Cerebellum (tissue), 4 donors: ENCODE measurements at places on chromosomes 6 and 20. TPM values are rescaled to one million over a fixed set of nuclear protein-coding genes. Genes with fewer than 3 reads are reported as not detected.
A peak's percentile ranks its signal among the peaks of the same experiment; 100 is the strongest.

TINAG gene
- not detected for total RNA-seq

HIVEP2 gene
- 31.3 TPM for total RNA-seq

DST gene
- total RNA-seq: 383 TPM

TMEM200A gene
- total RNA-seq: 12.0 TPM

SFTA2 gene
- not detected for total RNA-seq

SIRPB2 gene
- 1.00 TPM for total RNA-seq

MARCKS gene
- 251 TPM for total RNA-seq

SLC32A1 gene
- total RNA-seq: 13.7 TPM

TRAPPC3L gene
- total RNA-seq: not detected

ULBP3 gene
- 4.2 TPM for total RNA-seq

FAM209B gene
- total RNA-seq: not detected

HRH3 gene
- 1.7 TPM for total RNA-seq

MRPS18B gene
- 51.7 TPM for total RNA-seq

TP53TG5 gene
- not detected for total RNA-seq

SRF gene
- 8.2 TPM for total RNA-seq

MAPK13 gene
- total RNA-seq: 3.5 TPM

GRCh38 chr6:79614326-79615305, 16.5 kb upstream of the SH3BGRL2 start:
- no peak for DNase-seq

GRCh38 chr20:50909413-50909812, 21.8 kb downstream of the ADNP start:
- DNase-seq: no peak

DNA sequence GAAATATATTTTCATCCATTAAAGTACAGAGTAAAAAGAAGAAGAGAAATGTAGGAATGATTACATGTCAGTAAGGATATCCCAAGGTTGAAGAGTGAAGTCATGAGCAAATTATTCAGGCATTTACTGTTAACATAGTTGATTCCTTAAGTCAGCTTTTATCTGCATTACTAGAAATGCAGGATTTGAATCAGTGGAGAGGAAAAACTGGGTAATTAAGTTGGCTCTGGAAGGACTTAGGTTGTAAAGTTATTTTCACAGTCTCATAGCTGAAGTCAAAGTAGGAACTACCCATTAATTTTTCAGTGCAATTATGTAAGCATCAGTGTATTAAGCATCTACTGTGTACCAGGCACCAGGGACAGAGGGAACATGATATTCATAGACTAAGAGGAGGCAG, 7.8 kb downstream of the NAA20 start:
- no peak for DNase-seq

DNA sequence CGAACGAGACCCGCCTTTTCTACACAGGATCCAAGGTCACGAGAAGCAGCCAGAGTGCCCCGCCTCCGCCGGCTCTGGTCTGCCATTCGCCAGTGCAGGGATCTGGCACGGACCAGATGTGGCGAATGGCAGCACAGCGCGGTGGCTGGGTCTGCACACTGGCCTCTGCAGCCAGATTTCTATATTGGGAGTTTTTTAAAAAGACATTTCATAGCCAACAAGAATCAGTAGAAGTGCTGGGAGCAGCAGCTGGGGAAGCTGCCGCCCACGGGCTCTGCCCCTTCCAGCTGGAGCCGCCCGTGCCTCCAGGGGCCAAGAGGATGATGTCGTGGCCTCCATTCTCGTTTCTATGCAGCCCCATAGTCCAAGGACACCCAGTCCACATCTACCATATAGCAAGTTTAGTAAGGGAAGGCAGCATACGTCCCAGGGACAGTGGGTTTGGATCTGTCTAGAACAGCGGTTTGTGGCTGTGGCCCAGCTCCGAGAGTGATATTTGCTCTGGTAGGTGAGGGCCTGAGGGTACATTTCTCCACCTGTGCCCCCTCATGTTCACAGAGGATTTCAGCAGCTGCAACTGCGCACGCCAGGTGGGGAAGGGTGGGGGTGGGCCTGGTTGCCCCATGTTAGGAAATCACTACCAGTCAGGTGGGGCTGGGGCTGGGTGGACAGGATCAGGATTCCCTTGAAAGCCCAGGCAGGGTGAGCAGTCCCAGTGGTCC, 333.7 kb downstream of the ZFAND3 start:
- DNase-seq: no peak

- no peak for DNase-seq
Observed at GRCh38 chr6:66103954-66104353, 396.9 kb upstream of the EYS start.

- no peak for DNase-seq
Observed at GRCh38 chr6:22133357-22133756, 163.5 kb downstream of the PRL start.

DNA sequence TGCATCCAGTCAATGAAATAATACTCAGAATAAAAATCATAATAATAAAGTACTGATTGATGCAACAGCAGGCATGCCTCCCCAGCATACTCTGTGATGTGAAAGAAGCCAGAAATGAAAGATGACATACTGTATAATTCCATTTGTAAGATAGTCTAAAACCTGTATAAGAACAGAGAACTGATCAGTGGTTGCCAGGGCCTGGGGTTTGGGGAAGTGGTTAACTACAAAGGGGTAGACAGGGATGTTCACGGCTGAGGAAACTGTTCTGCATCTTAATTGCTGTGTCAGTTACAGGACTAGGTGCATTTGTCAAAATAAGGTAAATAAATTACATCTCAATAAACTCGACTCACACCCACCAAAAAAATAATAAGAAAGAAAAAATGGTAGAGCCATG, 81.3 kb upstream of the BMP2 start:
- DNase-seq: no peak

DNA sequence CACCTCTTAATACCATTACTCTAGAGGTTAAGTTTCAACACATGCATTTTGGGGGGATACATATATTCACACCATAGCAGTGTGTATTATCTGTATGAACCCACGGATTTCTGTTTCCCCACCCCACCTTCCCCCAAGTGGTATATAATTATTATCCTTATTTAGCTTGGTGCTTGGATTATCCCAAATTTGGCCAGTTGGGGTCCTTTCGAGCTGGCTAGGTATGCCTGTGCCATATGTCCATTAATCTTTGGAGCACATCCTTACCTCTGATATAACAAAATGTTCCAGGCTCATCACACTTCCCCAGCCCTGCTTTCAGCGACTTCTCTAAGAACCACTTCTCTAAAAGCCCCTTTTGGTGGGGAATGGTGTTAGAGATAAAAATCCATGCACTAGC, 118.7 kb upstream of the MLIP start:
- DNase-seq: no peak

DNA sequence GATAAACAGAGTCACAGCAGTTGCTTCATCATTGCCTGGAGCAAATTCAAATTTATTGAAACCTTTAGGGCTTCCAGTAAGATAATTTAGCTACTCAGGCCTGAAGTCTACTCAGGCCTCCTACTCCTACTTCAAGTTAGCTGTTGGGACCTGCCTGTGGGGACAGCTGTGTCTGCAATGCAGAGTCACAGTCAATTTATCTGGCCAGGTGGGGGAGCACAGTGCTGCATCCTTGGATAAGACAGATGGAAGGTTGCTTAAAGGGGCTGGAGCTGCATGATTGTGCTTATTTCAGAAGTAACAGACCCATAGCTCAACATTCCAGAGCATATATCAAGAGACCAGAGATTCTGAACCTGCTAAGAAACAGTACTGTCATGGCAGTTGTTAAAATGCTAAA, 932.1 kb downstream of the QKI start:
- DNase-seq: no peak

- DNase-seq: no peak
Observed at GRCh38 chr6:16777794-16778193, 16.5 kb upstream of the ATXN1 start.

DNA sequence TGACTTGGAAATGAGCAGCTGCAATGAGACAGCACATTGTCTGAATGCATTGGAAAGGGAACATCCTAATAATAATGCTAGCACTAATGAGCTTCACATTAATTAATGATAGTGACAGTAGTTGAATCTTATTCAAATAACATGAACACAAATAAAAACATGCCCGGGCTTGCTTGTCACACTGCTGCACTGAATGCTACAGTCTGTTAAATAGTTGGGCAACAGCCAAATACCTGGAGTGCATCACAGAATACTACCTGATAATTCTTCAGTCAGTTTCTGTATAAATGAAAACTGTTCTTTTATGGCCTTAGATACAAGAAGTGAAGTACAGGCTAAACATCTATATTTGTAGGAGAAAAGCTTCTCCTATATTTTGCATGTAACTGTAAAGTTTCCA, 458.7 kb downstream of the RNF144B start:
- DNase-seq: no peak

GRCh38 chr6:6656287-6656686, 67.8 kb downstream of the LY86 start:
- DNase-seq: no peak

DNA sequence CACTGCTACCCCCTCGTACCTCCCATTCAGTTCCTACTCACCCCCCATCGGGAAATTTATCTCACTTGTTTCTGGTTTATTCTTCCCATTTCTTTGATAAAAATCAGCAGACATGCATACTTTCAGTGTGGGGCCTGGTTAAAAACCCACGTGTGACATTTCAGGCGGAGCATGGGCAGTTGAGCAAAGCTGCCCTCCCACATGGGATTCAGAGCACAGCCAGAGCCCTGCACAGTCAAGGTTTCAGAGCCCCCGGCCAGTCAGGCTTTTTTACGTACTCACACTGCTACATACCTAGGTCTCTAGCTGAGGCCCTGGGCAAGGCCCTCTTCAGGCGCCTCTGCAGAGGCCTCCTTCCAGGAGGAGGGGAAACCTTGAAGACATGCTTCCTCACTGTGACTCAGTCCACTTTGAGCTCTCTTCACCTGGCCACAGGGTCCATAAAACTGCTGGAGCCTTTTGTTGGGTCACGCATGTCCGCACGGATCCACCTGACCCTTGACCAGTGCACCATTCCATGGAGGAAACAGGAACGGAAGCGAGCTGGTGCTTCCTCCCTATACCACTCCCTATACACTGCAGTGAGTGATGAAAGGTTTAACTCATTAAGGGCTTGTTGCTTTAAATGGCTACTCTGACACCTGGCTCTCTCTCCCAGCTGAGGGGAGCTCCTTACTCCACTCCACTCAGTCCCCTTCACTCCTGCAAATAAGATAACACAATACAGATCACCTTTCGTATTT, 713.3 kb downstream of the PRKN start:
- DNase-seq: no peak

- DNase-seq: no peak
Observed at GRCh38 chr20:63096681-63097335, 90.0 kb upstream of the BHLHE23 start.

DNA sequence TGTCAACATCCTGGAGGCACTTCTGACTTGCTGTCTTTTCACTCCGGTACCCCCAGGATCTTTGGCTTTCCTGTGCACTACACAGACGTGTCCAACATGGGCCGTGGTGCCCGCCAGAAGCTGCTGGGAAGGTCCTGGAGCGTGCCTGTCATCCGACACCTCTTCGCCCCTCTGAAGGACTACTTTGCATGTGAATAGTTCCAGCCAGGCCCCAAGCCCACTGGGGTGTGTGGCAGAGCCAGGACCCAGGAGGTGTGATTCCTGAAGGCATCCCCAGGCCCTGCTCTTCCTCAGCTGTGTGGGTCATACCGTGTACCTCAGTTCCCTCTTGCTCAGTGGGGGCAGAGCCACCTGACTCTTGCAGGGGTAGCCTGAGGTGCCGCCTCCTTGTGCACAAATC, 12.0 kb upstream of the MAPRE1 start:
- no peak for DNase-seq

DNA sequence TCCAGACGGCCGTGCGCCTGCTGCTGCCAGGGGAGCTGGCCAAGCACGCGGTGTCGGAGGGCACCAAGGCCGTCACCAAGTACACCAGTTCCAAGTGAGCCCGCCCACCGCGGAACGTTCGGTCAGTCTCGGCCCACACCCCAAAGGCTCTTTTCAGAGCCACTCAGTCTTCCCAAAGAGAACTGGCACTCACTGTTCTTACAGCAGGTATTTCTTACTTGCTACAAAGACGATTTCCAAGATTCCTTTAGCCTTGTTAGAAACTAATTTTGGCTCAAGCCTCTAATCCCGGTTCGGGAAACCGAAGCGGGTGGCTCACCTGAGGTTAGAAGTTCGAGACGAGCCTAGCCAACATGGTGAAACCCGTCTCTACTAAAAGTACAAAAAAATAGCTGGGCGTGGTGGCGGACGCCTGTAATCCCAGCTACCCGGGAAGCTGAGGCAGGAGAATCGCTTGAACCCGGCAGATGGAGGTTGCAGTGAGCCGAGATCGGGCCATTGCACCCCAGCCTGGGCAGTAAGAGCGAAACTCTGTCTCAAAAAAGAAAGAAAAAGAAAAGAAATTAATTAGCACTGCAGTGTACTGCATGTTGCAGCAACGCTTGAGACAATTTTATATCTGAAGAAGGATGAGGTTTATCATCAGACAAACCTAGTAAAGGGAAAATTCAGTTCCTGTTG, 73.1 kb downstream of the OR2B2 start:
- peak; percentile 21 for DNase-seq

- no peak for DNase-seq
Observed at GRCh38 chr6:40550202-40551101, 36.7 kb downstream of the LRFN2 start.

GRCh38 chr20:6909608-6910007, 142.1 kb downstream of the BMP2 start:
- DNase-seq: no peak

GRCh38 chr20:25867776-25868649, 171.4 kb upstream of the ZNF337 start:
- DNase-seq: peak; percentile 75

- no peak for DNase-seq
Observed at GRCh38 chr6:54426995-54427394, 118.8 kb downstream of the TINAG start.

GRCh38 chr6:119961450-119961849, 611.9 kb upstream of the MAN1A1 start:
- DNase-seq: no peak

GRCh38 chr6:13760307-13761304, 49.0 kb upstream of the RANBP9 start:
- DNase-seq: no peak

GRCh38 chr6:144468709-144469108, 183.6 kb downstream of the UTRN start:
- no peak for DNase-seq

GRCh38 chr6:31383149-31383548, 20.2 kb upstream of the MICA start:
- DNase-seq: no peak

GRCh38 chr20:2261046-2261485, 34.7 kb upstream of the TGM3 start:
- DNase-seq: no peak

- no peak for DNase-seq
Observed at GRCh38 chr20:13777171-13777601, 7.5 kb downstream of the ESF1 start.

DNA sequence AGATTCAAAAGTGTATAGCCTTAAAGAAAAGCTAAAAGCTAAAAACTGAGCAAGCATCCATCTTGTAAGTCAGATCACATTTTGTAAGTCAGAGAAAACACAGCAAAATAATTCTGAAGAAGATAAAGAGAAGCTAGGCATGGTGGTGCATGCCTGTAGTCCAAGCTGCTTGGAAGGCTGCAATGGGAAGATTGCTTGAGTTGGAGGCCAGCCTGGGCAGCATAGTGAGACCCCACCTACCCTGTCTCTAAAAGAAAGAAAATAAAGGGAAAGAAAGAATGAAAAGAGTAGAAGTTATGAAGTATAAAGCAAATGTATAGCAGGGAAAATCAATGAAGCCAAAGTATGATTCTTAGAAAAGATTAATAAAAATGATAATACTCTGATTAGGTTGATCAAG, 20.5 kb upstream of the PKIG start:
- no peak for DNase-seq

GRCh38 chr6:20740088-20740487, 205.8 kb downstream of the CDKAL1 start:
- DNase-seq: no peak
